ENCODE measurements at places on chromosomes 6 and 20. TPM values are rescaled to one million over a fixed set of nuclear protein-coding genes. Genes with fewer than 3 reads are reported as not detected.

Gene PKHD1
- total RNA-seq = not detected

Gene NR2E1
- total RNA-seq = not detected

Gene ARFGEF3
- 0.09 TPM for total RNA-seq

Gene WFDC5
- not detected for total RNA-seq

Gene ME1
- total RNA-seq = 17.0 TPM

Gene EBF4
- 0.09 TPM for total RNA-seq

Gene PLTP
- total RNA-seq = 66.9 TPM

Gene MTHFD1L
- total RNA-seq = 68.7 TPM

DNA sequence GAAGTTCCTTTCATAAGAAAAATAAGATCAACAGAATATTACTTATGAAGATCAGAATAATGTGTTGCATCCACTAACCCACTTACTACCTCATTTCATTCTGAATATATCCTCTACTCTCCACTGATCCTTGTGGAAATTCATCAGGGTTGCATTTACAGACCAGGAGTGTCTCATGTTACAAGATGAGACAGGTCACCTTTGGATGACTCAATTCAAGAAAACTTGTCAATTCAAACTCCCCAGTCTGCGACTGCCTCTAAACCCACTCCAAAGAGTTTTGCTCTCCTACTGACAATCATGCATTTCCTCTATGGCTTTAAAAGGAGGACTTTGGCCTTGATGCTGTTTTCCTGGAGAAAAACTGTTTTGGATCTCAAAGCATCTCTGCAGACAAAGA lies 68.4 kb downstream of the ID4 start:
- no peak for DNase-seq

DNA sequence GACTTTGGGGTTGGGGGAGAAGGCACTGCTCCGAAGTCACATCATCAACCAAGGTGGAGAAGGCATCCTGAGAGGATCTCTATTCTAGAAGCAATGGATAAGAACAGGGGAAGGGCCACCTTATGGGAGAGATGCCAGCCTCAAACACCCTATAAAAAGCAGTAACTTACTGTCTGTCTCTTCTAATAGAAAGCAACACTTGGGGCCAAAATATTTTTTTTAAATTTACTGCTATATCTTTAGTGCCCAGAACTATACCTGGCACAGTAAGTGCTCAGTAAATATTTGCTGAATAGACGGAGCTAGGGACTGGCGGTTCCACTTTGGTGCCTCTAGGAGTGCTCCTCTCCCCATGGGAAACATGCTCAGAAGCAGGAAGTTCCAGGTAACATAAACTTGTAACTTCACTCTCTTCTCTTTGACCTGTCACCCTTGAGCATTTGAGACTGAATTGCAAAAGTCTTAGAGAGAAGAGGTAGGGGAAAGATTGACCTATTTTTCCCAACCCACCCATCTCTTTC lies 807 bp upstream of the OTOR start:
- no peak for DNase-seq

DNA sequence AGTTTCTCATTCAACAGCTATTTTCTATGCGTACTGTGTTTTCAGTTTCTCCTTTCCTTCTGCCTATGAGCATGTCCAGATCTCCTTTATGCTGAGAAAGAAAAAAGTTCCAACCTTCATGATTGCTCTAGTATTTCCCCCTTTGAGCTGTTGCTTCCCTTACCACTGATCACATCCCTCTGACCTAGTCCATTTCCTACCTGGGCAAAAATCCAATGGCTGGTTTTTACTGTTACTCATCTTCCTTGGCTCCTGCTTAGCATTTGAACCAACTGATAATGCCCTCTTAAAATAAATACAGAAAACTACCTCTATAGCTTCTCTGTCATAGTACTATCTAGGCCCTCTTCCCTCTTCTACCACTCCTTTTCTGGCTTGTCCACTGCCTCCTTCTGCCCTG lies 6.0 kb downstream of the RFX6 start:
- DNase-seq = peak; percentile 11

DNA sequence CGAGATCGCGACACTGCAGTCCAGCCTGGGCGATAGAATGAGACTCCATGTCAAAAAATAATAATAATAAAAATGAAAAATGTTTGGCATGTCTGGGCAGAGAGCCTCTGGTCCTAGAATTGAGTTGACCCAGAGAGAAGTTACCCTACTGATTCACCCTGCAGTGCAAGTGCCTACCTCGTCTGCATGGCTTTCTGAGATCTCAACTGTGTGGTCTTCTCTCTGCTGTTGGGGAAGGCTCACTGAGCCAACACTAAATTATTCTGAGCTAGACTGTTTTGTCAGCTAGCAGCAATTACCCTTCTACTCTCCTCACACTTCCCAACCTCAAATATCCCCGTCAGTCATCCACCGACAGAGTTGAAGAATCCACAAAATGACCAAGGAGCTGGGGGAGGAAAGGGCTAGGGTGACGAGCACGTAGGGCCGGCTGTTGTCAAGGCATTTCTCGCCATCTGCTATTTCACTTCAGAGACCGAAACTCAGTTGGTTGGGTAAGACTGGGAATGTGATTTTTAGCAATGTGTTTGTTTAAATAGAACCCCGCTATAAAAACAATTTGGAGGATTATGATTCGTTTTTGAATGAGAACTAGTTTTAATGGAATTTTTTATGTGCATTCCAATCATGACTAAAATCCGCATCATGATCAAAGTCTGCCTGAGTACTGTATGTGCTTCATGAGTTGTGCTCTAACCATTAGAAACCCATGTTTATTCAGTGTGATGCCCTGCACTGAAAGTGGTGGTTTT lies 9.4 kb downstream of the MAS1 start:
- DNase-seq = peak; percentile 72

DNA sequence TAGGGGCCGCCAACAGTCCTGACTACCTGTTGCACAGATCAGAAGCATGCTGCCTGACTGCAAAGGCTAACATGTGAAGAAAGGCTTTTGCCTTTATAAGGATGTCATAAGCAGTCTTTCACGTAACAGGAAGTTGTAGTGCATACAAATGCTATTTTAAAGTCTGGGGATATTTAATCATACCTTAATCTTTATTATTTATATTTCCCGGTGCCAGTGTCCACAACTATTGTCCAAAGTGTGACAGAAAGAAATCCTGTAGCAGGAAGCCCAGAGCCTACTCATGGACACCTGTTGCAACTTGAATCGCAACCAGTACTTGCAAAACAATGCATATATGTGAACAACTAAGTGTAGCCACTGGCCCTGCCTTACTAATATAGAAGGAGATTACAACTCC lies 235.8 kb downstream of the ALDH8A1 start:
- no peak for DNase-seq

GRCh38 chr6:166351715-166352285 lies 9.5 kb upstream of the SFT2D1 start:
- DNase-seq = no peak

GRCh38 chr20:39849664-39850063 lies 839.4 kb downstream of the MAFB start:
- DNase-seq = peak; percentile 93

DNA sequence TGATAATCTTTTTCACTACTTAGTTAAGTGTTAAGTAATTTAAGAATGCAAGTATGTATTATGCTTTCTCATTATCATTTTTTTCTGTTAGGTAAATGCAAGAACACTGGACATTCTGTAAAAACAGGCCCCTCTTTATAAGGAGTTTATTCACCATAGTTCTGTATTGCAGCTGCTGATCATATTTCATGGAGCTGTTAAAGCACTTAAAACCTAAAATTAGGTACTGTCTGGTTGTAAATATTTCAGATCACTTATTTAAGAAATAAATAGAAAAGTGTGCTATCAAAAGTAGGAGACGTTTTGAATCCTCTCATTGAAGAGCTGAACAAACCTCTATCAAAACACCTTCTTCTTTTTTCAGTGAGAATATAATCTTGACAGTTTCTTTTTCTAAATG lies 3.9 kb downstream of the EYA4 start:
- DNase-seq = no peak

GRCh38 chr6:128335963-128336362 lies 184.4 kb downstream of the PTPRK start:
- no peak for DNase-seq

DNA sequence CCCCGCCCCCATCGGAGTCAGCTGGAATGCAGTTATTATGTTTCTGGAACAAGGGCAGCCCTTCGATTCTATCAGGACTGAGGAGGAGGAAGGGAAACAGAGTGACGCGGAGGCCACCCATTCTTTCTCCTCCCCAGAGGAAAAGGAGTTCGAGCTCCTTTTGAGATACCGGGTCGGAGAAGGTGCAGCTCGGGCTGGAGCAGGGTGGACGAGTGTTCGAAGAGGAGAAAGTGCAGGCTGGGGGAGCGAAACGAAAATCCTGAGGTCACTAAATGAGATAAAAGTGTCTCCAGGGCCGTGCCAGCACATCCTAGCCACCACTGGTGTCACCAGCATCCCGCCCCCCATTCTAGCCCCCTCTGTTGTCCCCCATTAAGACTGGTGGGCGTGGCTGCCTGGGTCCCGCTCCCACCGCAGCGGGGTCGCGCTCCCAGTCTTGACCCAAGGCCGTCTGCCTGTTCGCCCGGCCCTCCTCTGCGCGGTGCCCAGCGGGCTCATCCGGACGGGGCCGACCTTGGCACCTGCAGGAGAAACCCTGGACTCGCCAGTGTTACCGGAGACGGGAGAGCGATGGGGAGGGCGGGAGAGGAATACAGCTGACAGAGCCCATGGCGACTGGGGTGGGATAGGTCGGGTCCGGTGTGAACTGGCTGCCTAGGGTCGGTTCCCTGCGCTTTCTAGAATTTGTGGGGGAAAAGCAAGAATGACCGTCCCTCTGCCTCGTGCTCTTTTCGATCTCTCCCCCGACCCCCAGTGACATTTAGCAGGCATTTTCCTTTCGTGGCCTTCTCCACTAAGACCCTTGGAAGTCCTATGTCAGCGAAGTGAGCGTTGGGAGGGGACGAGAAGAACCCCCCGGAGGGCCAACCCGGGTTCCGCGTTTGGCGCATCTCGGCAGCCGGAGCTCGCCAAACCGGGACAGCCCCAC lies 16.2 kb downstream of the FOXA2 start:
- DNase-seq = no peak

- DNase-seq = peak; percentile 56
These were observed 356.9 kb upstream of the MARCKS start for GRCh38 chr6:113500221-113500620.

- DNase-seq = no peak
These were observed 447.3 kb upstream of the GJE1 start for GRCh38 chr6:141685416-141685815.

DNA sequence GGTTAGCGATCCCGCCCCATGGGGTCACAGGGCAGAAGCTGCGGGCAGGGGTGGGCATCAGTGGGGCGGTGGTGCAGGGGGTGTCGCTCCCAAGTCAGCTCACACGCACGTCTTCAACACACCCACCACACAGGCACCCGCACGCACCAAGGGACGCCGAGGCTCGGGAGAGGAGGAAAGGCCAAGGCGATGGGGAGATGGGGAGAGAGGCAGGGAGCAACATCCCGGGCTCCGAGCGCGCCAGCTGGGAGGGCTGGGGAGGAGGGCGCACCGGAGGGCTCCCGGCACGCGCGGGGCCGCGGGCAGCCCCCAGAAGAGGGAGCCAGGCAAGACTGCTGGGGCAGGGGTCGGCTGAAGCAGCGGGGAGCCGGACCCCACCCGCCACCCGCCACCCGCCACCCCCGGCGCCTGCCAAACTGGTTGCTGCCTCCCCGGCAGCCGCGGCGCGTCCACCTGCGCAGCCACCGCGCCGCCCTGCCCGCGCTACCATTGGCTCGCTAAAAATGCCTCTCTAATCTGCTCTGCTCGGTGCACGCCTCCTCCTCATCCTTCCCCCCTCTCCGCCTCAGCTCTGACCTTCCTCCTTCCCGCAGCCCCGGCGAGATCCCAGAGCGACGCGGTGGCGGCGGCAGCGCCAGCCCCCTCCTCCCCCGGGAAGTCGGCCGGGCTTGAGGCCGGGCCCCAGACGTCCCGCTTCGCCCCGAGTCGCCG lies at the start of gene PACSIN1:
PACSIN1 (plus strand) TSS at position 546 of the 711 bp plus-strand sequence. CDS start 60,230 bp downstream, outside the sequence.
- DNase-seq = no peak

GRCh38 chr20:33275215-33275614 lies 7.8 kb upstream of the BPIFB1 start:
- DNase-seq = no peak

GRCh38 chr20:53829724-53830521 lies 236.3 kb upstream of the ZNF217 start:
- peak; percentile 62 for DNase-seq

GRCh38 chr6:53707108-53707897 lies 41.7 kb upstream of the KLHL31 start:
- no peak for DNase-seq

Measured in fibroblast of the aortic adventitia (primary cell).